ENCODE measurements at places on chromosomes 11 and 22.

GRCh38 chr11:94672636-94673035 is 95.5 kb upstream of the AMOTL1 start:
- no peak for DNase-seq

DNA sequence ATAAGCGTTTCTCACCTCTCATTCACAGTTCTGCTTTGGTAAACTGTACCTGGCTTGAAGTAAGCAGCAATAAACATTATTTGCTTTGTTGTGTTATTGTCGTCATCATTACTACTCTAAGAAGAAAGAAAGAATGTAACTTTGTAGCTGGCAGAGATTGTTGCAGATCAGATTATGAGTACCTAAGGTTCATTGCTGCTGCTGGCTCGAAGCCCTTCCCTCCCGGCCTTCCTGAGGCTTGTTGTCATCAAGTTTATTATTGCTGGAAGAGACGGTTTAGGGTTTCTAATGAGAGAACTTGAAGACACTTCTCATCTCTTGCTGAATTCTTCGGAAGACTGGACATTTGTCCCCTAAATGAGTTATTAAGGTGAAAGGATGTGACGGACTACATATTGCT is 101.3 kb downstream of the GRAMD1B start:
- DNase-seq, result no peak

DNA sequence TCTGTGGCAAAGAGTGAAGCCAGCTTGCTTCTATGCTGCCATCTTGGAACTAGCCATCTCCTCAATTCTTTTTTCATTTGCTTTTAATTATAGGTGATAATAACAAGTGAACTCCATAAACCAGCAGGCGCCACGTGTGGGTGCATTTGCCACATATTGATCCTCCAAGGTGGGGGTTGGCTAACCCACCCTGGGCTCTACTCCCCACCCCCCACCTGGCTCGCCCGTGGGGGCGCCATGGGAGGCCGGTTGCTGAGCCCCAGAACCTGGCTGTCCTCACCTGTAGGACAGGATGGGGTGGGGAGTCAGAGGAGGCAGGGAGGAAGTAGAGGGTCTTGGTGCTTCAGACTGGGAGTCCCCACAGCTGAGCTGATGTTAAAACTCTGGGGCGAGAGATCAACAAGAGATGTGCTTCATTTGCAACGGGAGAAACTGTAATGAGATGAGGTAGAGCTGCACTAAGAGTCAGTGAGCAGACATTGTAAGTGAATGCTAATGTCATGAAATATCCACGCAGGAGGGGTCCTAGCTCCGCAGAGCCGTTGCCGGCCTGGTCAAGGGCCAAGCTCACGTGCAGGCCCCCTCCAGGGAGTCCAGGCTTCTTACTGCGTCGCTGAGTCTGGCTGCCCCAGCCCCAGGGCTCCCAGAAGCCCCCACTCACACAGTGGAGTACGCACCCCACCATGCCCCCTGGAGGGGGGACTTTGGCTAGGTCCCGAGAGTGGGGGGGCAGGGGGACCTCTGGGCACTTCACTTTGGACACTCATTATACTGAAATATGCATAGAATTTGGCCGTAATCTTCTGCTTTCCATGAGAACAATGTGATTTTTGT is 59.4 kb downstream of the BRD1 start:
- DNase-seq, result no peak

GRCh38 chr22:35477911-35478582 is 62.6 kb upstream of the RASD2 start:
- no peak for DNase-seq

DNA sequence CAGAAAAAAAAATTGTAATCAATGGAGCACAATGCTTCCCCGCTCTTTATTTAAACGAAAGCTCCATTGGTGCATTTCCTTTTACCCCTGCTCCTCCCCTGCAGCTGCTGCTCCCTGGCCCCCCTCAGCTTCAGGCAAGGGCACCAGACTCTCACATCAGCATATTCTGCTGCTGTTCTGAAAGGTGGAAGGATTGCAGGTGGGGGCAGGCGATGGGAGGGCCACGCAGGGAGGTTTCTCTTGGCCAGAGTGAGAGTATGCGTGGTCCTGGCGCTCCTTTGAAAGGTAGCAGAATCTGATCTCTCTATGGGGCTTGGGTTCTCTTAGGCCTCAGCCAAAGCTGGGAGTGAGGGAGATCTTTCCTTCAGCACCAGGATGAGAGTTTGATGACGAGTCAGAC is 240.9 kb upstream of the CADM1 start:
- DNase-seq, result no peak

DNA sequence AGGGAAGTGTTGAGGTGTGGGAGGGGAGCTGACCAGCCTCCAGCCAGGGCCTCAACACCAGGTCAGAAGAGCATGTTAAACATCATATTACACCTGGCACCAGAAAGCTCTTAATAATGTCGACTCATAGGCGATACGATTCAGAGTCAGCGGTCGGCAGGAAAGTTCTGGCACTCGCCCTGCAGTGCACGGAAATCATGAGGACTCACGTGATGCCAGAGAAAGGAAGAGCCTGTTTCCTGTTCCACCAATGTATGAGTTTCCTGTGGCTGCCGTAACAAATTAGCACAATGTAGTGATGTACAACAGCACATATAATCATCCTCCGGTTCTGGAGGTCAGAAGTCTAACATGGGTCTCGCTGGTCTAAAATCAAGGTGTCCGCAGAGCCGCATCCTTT is 198.8 kb downstream of the BARX2 start:
- DNase-seq, result no peak

DNA sequence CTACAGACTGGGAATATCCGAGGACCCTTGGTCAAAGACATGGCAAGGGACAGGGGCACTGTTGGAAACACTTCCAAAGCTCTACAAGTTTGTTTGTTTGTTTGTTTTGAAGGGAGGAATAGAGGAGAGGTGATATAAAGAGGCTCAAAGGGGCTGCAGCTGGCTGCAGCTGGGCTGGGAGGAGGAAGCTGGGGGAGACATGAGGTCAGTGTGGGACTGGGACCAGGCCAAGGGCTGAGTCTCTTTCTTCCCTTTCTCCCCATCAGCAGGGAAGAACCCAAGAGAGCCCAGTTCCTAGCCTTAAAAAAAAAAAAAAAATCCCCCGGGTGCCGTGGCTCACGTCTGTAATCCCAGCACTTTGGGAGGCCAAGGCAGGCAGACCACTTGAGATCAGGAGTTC is 5.0 kb downstream of the RHOG start:
- DNase-seq, result no peak

GRCh38 chr22:41364233-41364632 is 17.5 kb upstream of the TEF start:
- DNase-seq, result no peak

DNA sequence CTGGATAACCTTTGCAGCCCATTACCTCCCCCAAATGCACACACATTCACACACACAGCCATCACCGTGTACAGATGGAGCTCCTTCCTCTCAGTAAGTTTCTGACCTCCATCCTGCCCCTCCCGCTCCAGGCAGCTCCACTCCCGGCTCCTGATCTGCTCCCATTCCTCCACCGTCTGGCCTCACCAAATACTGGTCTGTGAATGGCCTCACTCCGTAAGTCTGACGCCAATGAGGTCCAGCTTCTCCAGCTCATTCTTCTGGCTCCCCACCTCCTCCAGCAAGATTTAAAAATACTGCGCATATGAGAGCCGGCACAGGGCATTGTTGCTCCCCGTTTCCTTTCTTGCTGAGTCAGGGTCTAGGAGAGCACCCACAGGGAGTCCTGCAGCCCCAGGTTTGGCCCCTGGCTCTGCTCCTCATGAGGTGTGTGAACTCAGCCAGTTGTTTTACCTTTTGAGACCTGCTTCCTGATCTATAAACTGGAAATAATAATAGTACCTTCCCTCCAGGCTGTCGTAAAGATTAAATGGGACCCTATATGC is 14.0 kb upstream of the TUB start:
- DNase-seq, result no peak

GRCh38 chr22:23403720-23404688 is 176.1 kb downstream of the IGLL1 start:
- DNase-seq, result no peak

DNA sequence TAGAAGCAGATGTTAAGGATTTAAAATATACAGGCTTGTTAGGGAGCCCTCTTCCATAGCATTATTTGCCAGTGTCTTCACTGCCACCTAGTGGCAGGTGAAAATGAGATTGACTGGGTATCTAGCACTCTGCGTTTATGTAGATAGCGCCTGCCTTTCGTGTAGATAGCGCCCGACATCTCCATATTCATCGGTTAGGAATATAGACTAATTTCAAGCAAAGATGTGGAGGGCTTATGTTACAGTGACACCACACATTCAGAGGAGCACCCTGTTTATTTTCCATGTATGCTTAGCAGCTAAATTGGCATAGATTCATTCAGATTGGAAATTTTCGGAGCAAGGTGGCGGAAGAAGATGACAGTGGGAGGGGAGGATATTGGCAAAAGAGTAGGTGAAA is 72.0 kb downstream of the SLC5A12 start:
- DNase-seq, result no peak

- no peak for DNase-seq
Measured at GRCh38 chr11:581752-582151, 5.5 kb downstream of the PHRF1 start.

DNA sequence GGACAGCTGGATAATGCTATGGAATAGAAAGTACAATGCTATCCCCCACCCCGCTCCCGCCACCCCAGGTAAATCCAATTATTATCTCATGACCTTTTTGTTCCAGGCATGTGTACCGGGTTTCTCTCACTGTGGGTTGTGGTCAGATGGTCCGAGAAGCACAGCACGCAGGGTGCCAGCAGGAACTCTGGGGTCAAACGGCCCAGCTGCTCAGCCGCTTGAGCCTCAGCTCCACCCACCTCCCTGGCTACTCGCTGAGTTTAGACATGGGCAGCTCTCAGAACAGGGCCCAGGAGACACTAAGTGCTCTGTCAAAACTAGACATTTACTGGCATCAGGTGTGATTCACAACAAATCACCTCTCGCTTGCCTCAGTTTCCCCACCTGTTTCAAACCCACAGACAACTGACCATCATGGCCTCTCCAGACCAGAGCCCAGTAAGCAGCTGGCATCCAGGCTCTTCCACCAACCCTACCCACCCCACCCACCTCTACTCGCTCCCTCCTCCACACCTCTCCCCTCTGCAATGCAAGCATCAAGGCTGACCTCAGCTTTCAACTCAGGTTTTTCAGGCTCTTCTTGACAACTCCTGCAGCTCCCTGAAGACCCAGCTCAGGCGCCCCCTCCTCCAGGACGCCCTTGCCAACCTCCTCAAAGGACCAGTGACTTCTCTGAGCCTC is 13.0 kb upstream of the MFNG start:
- DNase-seq, result no peak

- DNase-seq, result no peak
Measured at GRCh38 chr22:44611880-44612496, 90.0 kb upstream of the PRR5 start.

DNA sequence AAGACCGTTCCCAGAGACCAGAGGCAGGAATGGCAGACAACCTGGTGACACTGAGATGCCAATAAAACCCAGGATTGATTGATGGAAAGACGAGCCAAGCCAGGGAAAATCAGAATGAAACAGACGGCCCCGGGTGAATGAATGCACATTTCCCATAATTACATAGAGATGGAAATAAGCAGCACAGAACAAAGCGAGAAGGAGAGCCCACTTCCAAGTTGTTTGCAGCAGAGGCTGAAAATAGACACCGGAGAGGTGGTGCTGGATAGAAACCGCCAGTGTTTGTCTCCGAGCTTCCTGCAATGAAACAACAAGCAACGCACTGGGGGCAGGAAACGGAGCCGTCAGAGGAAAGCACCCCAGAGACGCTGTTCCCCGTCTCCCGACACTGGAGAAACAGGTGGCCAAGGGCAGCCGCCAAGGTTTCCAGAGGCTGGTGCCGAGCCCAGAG is 406.8 kb downstream of the SHANK2 start:
- no peak for DNase-seq

- no peak for DNase-seq
Measured at GRCh38 chr11:95994329-95994728, 70.4 kb upstream of the MTMR2 start.

DNA sequence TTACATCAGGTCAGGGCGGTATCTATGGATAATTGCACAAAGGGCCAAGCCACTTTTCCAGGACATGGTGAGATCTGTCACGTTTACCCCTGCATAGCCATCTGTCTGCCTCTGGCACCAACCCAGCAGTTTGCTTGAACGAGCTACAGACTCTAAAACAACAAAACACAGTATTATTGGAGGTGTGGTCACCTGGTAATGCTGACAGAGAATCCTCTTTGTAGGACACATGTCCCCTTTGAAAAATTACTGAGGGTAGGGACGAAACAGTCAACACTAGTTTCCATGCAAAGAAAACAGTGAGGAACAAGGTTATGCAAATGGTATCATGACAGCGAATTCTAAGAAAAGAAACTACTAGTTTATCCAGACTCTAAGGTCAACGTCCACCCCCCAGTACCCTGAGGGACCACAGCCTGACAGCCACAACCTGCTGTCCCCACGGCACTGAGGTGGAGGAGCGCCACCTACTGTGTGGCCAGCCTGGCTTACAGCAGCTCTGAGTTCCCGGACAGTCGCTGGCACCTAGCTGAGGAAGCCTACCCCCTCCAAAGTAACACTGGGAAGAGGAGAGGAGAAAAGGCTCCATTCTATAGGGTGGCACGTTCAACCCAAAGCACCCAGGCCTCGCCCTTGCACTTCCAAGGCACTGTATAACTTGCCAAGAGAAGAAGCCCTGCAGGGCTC is 117.4 kb upstream of the BID start:
- DNase-seq, result no peak

GRCh38 chr11:12914400-12914912 is 94.7 kb upstream of the RASSF10 start:
- no peak for DNase-seq

DNA sequence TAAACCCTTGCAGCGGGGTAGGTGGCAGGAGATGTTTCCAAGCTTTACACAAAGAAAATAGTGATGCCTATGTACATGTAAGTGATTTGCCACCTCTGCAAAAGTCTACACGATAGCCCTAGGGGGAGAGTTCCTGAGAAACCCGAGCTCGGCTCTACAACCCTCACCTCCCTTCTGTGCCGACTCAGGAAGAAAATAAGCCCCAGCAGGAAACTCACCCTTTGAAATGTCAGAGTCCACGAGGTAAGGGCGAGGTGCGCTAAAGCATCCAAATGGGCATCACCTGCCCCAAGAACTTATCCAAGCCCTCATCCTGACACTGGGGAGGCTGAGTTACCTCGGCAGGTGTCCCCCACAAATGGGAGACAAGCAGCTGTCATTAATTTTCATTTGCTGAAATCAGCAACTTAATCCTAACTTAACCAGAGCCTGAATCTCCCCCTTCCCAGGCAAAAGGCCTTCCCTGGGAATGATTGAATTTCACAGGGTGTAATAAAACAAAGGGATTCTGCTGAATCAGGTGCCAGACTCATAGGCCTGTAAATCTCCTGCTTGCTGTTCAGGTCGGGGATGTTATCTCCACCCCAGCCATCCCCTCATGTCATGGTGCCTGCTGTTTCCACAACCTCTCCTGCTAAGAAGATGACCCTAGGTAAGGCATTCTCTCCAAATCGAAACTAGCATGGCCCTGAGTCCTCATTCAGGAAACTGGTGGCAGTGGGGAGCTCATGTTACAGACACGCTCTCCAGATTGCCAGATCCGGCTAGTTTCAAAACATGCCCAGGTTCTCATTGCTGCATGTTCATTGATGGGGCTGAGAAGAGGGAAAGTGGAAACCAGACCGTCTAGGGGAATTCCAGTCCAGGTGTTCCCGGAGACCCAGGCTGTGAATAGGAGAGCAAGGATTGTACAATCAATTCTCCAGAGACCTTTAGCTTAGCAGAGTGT is 105.3 kb upstream of the KIRREL3 start:
- DNase-seq, result no peak
